ENCODE measurements at places on chromosomes 13 and 19.

- no peak for DNase-seq
These were observed 521.3 kb downstream of the UQCRFS1 start for GRCh38 chr19:28691683-28692082.

DNA sequence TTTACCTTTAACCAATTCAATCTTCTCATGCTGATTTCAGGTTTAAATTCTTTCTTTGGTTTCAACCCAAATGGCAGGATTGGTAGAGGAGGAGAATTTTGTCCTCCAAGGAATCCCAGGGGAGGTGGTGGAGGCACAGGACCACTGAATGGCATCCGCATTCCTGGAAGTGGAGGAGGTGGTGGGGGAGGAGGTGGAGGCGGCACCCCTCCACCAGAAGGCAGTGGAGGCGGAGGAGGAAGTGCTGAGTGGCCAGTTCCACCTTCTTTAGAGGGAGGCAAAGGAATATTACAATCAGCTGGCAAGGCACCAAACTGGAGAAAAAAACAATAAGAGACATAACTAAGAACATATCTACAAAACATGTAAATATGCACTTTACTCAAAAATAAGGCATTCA lies 192.9 kb downstream of the DIAPH3 start:
- DNase-seq = no peak

- no peak for DNase-seq
These were observed 145.9 kb downstream of the NUFIP1 start for GRCh38 chr13:44843403-44843802.

- no peak for DNase-seq
These were observed 1.2 kb upstream of the FBXL3 start for GRCh38 chr13:77028202-77028601.

DNA sequence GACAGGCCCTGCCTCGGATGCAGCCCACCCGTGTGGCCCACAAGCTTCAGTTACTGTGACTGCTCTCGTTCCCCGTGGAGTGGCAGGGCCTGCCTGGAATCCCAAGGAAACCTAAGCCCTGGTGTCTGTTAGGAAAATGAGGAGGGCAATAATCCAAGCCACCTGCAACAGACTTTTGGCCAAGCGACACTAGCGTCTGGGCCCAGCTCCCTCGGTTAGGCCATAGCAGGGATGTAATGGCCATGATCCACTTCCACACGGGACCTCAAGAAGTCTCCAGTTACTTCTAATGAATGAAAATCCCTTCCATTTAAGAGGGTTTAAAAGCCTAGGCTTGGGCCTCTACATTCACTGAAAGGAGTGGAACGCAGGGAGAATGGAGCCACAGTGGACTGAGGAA lies 8.9 kb downstream of the ZC3H4 start:
- DNase-seq = no peak

GRCh38 chr13:101691341-101691860 lies 238.9 kb downstream of the ITGBL1 start:
- no peak for DNase-seq

GRCh38 chr13:30668312-30668711 lies 50.6 kb downstream of the USPL1 start:
- no peak for DNase-seq

DNA sequence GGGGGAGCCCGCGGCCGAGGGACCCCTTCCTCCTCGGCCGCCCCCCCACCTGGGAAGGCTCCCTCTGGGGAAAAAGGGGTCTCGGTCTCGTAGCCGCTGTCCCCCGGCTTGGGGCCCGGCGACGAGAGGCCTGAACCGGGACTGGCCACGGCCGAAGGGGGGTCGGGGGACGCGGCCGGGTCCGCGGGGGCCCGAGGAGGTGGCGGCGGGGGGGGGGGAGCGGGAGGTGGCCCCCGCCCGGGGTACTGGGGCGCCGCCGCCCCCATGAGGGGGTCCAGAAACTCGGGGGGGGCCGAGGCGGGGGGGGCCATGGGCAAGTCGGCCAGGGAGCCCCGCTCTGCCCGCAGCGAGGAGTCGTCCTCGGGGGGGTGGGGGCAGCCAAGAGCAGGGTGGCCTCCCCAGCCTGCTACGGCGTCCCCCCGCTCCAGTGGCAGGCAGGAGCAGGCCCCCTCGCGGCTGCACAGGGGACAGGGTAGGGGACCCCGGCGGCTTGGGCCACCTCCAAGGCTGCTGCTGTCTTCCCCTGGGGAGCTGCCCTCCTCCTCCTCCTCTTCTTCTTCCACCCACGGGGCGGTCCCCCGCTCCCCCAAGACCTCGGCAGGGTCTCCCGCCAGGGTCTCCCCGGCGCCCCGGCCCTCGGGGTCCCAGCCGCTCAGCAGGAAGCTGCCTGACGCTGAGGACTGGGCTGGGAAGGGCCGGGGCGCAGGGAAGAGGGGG lies 12.9 kb downstream of the LMTK3 start:
- no peak for DNase-seq

DNA sequence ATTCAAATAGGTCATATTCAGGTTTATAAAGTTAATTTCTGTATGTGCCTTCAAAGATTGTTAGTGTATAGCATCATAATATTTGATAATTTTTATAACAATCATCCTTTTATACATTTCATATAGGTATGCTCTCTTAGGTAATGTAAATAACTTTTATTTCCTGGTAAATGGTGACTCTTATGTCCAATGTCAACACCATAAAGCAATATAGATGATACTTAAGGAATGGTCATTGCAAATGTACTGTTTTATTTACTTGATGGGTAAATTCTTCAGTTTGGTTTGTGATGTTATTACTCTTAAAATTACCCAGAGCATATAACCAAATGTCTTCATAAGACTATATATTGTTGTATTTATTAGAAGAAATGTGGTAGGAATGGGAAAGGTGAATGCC lies 928.7 kb downstream of the PCDH9 start:
- DNase-seq = no peak

DNA sequence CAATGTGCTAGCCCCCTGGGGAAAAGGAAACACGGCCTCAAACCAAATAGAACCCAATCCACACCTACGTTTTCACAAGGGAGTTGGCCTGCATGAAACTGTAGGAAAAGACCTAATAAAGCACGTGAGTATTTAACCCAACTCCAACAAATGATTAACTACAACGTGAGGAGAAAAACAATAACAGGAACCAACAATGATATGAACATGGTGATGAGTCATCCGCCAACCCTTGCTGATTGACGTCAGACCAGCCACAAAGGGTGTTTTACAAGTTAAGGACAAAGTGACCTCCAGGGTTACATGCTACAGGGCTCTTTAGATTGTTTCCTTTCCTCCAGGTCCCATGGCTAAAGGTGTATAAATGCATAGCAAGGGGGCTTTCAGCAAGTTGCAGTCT lies 460.5 kb downstream of the COG6 start:
- DNase-seq = no peak

DNA sequence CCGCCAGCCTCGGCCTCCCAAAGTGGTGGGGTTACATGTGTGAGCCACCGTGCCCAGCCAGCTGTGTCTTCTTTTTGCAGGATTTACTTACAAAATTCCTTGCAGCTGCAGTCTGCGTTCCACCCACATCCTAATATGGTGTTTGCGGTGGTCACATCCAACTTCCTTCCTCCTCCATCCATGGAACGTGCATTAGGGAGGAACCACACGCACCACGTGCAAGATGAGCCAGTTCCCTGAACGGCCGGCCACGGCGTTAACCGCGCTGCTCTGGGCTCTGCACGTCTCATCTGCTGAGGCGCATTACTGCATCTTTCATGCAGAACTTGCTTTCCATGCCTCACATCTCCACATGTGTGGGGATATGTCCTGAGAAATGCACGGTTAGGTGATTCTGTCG lies 13.0 kb upstream of the SIGLEC11 start:
- DNase-seq = no peak

- no peak for DNase-seq
These were observed 10.3 kb downstream of the ELAVL1 start for GRCh38 chr19:7994928-7995809.

DNA sequence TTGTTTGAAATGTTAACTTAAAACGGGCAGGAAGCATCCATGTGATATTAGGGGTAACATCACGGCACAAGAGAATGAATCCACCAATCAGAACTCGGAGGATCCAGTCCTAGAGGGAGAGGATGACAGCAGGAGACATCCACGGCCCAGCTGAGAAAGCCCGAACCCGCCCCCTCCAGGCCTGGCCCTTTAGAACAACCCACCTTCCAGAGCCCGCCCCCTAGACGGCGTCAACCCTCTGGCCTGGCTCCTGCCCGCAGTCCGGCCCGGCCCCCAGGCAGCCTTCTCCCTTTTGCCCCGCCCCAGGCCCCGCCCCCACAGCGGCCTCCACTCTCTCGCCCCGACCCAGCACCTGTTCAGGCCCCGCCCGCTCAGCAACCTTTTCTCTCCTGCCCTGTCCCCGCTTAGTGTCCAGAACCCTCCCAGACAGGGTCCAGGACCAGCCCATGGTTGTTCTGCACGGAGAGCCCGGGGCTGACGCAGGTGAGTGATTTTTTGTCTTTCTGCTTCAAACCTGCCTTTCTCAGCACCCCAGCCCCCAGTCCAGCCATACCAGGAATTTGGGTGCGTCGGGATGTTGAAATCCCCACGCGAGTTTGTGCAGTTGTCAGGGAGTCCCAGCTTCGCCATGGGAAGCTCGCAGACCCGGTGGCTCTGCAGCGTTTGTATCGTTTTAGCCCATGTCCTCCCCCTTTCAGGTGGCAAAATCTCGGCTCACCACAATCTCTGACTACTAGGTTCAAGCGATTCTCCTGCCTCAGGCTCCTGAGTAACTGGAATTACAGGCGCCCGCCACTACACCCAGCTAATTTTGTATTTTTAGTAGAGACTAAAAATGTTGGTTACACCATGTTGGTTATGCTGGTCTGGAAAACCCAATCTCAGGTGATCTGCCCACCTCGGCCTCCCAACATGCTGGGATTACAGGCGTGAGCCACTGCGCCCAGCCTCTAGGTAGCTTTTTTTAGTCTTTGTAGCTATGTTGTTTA lies 16.1 kb downstream of the ZNF816 start:
- no peak for DNase-seq

- DNase-seq = no peak
These were observed 5.2 kb upstream of the TM6SF2 start for GRCh38 chr19:19278315-19278714.

DNA sequence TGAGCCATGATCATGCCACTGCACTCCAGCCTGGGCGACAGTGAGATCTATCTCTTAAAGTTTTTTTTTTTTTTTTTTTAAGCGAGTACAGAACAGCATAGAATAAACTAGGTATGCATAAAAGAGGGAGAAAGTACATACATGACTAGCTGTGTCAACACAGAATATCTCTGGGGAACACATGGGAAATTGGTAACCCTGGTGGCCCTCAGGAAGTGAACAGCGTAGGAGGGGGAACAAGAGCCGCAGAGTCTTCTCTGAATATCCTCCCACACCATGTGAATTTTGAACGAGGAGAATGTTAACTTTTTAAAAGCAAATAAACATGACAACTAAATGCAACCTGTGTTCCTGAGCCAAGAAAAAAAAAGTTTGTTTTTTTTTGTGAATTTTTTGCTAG lies 15.2 kb downstream of the PHLDB3 start:
- no peak for DNase-seq

GRCh38 chr19:48394331-48395169 lies 1.1 kb downstream of the GRIN2D start:
- no peak for DNase-seq

GRCh38 chr19:6674868-6675305 lies 4.9 kb upstream of the TNFSF14 start:
- peak; percentile 88 for DNase-seq

DNA sequence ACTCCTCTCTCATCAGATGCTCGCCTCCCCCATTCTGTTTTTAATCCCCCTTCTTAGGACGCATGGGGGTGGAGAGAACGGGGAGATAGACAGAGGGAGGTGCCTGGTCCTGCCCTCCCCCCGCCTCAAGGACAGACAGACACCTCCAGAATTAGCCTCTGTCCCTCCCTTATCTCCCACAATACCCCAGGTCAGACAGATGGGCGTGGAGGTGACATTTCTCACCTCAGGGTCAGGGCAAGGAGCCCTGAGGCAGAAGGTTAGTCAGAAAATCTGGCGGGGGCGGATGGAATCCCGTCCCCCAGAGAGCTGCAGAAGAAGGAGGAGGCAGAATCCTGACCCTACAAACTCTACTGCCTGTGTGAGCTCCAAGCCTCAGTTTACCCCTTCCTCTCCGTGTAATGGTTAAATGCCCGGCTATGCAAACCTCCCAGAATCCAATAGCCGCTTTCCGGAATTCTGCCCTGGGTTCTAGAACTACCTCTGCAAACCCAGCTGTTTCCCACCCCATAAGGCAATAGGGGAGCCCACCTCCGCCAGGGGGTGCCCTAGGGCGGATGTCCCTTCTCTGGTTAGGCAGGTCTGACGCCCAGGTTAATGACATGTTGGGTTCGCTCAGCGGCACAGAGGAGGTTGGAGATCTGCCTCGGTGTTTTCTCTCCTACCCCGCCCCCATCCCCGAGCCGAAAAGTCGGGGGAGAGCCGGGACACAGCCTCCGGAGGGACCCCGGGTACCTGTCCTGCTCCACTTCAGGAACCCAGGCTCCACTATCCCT lies 900 bp downstream of the PPP1R13L start:
- peak; percentile 59 for DNase-seq

- no peak for DNase-seq
These were observed 515.4 kb downstream of the DCT start for GRCh38 chr13:93964146-93964512.

DNA sequence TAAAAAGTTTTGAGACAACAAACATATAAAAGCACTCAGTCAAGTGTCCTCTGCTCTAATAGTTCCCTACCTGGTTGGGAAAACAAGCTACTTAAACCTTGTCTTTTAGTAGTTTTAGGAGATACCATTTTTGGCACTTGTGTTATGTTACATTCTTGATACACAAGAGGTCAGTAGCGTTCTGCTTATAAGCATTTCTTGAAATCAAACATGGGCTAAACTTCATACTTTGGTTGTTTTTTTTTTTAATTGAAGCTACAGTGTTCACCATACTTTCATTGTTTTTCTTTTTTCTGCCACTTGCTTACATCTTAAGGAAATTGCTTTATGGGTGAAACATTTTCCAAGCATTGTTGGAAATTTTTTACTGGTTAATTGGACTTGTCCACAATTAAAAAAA lies 12.9 kb downstream of the NHLRC3 start:
- no peak for DNase-seq

DNA sequence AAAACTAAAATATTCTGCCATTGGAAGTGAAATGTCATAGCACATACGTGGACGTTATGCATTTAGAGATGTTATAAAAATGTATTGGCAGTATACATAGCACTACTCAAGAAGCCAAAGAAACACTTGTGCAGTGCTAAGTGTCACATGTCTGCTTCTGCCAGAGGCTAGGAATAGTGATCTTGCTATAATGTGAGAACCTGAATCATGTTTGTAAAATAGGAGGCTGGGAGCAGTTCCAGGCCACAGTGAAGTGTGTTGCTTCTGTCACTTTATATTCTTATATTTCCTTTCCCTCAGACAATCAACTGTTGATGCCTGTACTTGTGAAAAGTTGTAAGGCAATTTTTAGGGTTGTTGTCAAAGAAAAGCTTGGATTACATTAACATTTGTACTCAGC lies 3.4 kb downstream of the TRAPPC2B start:
- no peak for DNase-seq

DNA sequence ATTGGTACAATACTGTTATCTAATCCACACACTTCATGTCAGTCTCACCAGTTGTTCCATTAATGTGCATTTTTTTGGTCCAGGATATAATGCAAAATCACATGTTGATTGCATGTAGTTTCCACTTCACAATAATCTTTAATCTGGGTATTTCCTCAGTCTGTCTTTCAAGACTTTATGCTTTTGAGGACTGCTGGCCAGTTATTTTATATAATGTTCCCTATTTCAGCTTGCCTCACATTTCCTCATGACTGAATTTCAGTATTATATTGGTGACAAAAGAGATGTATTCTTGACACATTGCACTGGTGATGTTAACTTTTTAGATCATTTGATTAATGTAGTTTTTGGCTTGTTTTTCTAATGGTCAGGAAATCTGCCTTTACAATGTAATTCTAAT lies 368.3 kb downstream of the IRS2 start:
- no peak for DNase-seq
